NCI-H226 (cell line): ENCODE measurements at places on chromosomes 1 and 21.

- no peak for DNase-seq
Observed at GRCh38 chr1:36851595-36851994, 182.7 kb downstream of the GRIK3 start.

GRCh38 chr1:33137800-33138199 lies 44.0 kb downstream of the TRIM62 start:
- DNase-seq, result no peak

- DNase-seq, result no peak
Observed at GRCh38 chr1:6509919-6510291, 18.4 kb upstream of the PLEKHG5 start.

GRCh38 chr1:39332291-39332690 lies 127.8 kb downstream of the MACF1 start:
- DNase-seq, result no peak

DNA sequence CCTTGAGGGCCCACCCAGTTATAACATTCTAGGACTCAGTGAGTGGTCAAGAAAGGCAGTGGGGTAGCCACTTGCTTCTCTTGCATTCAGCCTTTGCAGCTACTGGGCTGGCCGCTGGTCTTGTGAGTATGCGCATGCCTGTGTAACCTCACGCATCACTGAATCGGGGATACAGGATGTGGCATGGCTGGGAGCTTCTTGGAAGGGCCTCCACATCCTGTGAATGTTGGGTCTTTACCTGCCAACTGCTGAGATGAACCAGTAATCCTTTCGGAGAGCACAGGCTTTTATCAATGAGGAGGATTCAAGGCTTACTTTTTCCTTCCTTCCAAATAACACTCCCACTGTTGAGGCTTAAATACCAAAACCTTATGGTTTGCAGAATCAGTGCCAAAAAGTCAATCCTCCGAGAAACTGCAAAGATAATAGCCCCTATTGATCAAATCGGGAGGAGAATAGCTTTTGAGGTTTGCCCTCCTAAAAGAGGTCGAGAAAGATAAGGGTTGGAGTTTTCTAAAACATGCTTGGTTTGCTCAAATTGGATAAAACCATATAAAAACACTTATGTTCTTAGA lies 198.9 kb upstream of the UBE2U start:
- peak; percentile 65 for DNase-seq

DNA sequence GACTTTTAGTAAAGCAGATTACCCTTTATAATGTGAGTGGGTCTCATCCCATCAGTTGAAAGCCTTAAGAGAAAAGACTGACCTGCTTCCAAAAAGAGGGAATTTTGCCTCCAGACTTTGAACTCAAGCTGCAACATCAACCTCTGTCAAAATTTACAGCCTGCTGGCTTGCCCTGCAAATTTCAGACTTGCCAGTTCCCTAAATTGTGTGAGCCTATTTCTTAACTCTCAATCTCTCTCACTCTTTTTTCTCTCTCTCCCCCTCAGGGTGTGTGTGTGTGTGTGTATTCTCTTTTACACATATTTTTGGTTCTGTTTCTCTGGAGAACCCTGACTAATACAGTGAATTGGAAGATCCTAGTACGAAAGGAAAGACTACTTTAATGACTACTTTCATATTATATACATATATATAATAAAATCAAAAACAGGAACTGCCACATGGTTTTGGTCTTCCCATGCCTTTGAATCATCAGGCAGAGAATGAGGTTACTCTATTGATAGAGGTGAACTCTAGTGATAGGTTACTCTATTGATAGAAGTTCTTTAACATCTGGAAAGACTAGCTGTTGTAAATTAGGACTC lies 6.4 kb downstream of the OR2C3 start:
- DNase-seq, result no peak

- DNase-seq, result no peak
Observed at GRCh38 chr1:33171977-33172813, 9.6 kb downstream of the TRIM62 start.

DNA sequence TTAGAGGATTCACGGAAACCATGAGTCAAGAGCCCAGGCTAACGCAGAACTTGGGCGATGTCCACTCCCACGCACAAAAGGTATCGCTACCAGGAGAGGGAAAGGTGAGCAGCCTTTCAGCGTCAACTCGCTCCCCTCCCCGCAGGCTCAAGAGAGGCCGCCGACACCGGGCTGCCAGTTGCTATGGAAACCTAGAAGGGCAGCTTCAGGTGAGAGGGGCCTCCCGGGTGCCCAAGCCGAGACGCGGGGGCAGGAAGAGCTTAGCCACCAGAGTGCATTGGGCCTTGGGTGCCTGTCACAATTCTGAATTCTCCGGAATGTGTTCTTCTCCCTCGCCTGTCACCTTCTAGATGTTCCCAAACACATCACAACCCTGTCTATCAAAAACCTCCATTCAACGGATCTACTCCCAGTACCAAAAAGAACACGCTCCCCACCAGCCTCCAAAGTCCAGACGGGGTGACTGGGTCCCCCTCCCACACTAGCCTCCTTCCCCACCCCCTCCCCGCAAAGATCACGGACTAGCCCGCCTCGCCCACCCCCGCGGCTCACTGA lies 694 bp downstream of the MEAF6 start:
- no peak for DNase-seq

GRCh38 chr1:178143730-178144690 lies 50.1 kb downstream of the RASAL2 start:
- peak; percentile 15 for DNase-seq

DNA sequence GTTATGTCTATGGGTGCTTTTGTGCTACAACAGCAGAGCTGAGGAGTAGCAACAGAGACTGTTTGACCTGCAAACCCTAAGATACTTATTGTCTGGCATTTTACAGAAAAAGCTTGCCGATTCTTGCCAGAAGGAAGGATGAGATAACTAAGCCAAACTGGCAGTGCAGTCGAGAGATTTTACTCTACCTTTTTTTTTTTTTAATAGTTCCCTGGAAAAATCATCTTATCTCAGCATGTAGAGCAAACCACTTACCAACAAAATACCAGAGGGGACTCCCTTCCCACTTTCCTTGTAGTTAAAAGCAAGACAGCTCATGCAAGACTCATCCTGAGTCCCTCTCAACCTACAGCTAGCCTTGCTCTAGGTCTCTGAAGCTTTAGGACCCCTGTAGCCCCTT lies 132.9 kb downstream of the SYT2 start:
- DNase-seq, result peak; percentile 63

- DNase-seq, result no peak
Observed at GRCh38 chr1:156257711-156258110, 9.9 kb upstream of the PAQR6 start.

- no peak for DNase-seq
Observed at GRCh38 chr1:164578479-164579200, 19.7 kb downstream of the PBX1 start.

- DNase-seq, result no peak
Observed at GRCh38 chr1:181493166-181493565, 9.8 kb downstream of the CACNA1E start.

GRCh38 chr1:5753549-5754421 lies 238.4 kb downstream of the NPHP4 start:
- no peak for DNase-seq

- DNase-seq, result no peak
Observed at GRCh38 chr1:246275036-246275435, 232.0 kb downstream of the SMYD3 start.

GRCh38 chr1:58813361-58813760 lies 29.5 kb upstream of the JUN start:
- no peak for DNase-seq

- peak; percentile 37 for DNase-seq
Observed at GRCh38 chr1:31886866-31887265, 51.3 kb downstream of the PTP4A2 start.

- DNase-seq, result no peak
Observed at GRCh38 chr21:14076143-14076806, 134.5 kb downstream of the LIPI start.

DNA sequence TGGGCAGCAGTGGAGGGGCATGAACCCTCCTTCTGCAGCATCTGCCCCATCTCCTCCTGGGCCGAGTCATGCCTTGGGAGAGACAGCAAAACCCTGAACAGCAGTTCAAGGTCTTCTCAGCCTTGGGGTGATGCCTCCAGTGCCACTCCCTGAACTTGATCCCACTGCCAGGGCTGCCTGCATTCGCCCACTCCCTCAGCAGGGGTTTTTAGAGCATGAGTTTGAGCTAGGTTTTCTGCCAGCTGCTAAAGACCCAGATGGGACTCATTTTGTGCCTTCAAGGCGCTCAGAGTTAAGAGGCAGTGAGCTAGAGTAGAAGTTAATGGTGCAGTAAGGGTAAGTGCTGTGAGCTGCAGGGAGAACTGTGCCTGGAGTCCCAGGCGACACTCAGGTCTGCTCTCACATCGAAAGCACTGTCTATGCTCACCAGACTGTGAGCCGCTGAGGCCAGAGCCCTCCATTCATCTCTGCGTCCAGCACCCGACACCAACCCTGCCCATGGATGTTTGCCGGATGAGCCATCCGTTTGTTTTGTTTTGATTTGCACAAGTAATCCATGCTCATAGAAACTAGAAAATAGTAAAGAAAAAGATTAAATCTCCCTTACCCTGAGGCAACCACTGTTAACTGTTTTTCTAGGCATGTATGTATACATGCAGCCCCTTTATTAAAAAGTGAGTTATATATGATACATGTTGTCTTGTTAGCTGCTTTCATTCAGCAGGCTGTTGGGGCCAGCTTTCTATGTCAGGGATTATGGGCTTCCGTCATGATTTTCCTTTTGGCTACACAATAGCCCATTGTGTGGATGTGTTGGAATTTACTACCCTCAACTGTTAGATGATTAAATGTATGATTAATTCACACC lies 67.8 kb downstream of the VPS26C start:
- DNase-seq, result no peak

GRCh38 chr1:31881688-31882000 lies 56.5 kb downstream of the PTP4A2 start:
- DNase-seq, result no peak

- no peak for DNase-seq
Observed at GRCh38 chr1:37782491-37782890, 11.2 kb upstream of the MANEAL start.

DNA sequence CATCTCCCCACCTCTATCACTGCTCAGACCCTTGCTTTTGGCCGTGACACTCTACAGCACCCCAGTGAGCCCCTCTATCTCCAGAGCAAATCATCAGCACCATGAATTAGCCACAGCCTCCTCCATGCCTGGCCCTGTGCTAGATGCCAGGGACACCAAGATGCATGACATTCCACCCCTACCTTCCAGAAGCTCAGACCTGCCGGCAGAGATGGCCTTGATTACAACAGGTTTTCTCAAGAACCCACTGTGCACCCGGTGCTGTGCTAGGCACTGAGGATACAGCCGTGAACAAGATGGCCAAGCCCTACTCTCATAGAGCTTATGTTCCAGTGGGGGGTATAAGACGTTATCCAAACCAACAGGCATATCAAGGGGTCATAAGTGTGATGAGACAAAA lies 30.6 kb downstream of the CDK18 start:
- no peak for DNase-seq

- no peak for DNase-seq
Observed at GRCh38 chr21:36120304-36120888, 14.5 kb upstream of the CBR3 start.

DNA sequence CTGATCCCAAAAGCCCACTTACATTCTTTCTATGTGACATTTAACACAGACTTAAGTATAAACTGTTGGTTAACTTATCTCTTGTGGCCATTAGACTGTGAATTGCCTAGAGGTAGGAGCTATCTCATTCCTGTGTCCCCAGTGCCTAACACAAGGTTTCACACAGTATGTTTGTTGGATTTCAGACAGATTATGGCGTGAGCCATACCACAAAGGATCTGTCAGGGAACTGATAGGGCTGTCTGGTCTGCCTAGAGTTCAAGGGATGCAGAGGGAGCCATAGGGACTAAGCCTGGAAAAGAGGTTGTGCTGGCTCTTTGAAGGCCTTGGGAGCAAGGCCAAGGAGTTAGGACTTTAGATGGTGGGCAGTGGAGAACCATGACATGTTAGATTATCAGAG lies 40.0 kb downstream of the MEF2D start:
- no peak for DNase-seq
